Osteocyte (in vitro differentiated cells): ENCODE measurements at places on chromosomes 2 and 18. TPM values are rescaled to one million over a fixed set of nuclear protein-coding genes. Genes with fewer than 3 reads are reported as not detected.
A peak's percentile ranks its signal among the peaks of the same experiment; 100 is the strongest.

DNA sequence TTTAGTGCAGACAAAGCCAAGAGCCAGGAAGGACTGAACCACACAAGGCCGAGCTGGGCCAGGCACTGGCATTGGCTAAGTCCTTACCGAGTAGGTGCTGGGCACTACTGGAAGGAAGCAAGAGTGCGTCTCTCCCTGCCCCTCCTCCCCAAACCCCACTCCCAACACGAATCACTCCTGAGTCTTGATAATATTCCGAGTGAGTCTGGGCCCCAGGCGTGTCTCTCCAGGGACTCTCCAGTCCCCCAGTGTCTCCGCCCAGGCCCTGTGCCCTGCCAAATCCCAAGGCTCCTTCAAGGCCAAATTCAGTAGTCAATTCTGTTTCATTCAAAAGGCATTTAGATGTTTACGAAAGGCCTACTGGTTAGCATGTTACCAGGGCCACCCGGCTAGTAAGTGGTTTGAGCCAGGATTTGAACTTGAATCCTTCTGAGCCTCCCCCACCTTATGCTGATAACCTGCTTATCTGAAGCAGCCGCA lies 82.8 kb downstream of the GLI2 start:
- DNase-seq: no peak

DNA sequence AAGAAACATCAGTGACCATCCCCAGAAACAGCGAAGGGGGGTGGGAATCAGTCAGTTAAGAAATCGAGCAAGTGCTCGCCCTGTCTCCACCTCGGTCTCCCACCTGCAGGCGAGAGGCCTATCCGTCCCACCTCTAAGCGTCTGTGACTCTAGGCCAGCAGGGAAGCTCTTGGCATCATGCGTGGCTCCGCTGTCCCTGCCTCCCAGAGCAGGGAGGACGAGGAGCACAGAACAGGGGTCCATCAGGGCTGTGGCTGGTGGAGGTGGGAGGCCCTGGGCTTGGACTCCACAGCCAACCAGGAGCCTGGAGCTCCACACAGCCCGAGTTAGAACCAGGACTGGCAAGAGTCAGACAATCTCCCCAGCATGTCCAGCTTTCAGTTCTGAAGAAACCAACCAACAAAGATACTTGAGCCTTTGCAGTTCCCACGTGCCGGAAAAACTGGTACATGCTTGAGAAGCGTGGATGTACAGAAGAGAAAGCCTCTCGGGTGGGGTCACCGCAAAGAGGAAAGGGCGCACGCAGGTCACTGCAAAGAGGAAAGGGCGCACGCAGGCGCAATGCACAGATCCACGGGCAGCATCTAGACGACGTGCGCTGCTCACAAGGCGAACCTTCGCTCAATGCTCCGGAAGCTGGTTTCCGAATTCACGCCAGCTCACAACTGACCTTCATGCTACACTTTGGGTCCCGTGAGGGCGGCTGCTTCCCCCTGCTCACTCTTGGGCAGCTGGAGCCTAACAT lies 104.5 kb upstream of the ALKAL2 start:
- peak; percentile 73 for DNase-seq

The CDH7 gene
- total RNA-seq: not detected in 2 replicates

The LYPD6 gene
- total RNA-seq: 1.8 and 2.1 TPM in 2 replicates
